Regular cardiac myocyte (primary cell): ENCODE measurements at places on chromosomes 1 and 21. TPM values are rescaled to one million over a fixed set of nuclear protein-coding genes. Genes with fewer than 3 reads are reported as not detected.

Gene AGRN
- 25.9 and 49.3 TPM in 2 replicates for total RNA-seq

Gene CBR3
- total RNA-seq: 15.9 and 20.0 TPM in 2 replicates

Gene SLC45A3
- total RNA-seq: 3.6 and 3.7 TPM in 2 replicates

Gene KIF21B
- 0.19 and 0.28 TPM in 2 replicates for total RNA-seq

Gene FMO1
- 0.28 TPM in 1 of 2 replicates, not detected in the other for total RNA-seq

Gene ERICH3
- total RNA-seq: under 0.01 TPM in 1 of 2 replicates, not detected in the other

Gene RGS13
- total RNA-seq: not detected in 2 replicates

Gene C4BPA
- not detected in 2 replicates for total RNA-seq

Gene SYT11
- total RNA-seq: 46.0 and 59.5 TPM in 2 replicates

Gene NR5A2
- under 0.01 and 0.19 TPM in 2 replicates for total RNA-seq

Gene GPR157
- total RNA-seq: 5.2 and 5.4 TPM in 2 replicates

Gene HES3
- not detected in 2 replicates for total RNA-seq
